ENCODE measurements at places on chromosomes 4 and X.

DNA sequence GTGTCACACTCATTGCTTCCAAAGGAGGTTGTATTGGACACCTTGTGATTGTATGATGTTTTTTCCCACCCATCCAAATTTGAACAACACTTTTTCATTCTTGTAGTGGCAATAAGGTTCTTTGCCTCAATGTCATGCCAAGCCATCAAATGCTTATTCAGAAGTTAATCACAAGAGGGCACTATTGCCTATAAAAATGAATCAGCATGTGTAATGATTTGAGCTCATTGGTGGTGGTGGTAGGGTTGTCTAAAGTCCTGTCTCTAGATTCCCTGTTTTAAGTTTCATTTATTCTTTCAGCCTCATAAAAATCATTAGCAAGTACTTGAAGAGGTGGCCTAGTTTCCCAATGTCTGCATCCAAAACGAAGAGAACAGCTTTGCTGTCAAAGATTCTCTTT is 37.0 kb downstream of the IRS4 start:
- no peak for DNase-seq

- DNase-seq = no peak
Measured at GRCh38 chrX:44935172-44935571, 62.2 kb downstream of the KDM6A start.

- no peak for DNase-seq
Measured at GRCh38 chrX:123181233-123181914, 2.7 kb upstream of the GRIA3 start.

DNA sequence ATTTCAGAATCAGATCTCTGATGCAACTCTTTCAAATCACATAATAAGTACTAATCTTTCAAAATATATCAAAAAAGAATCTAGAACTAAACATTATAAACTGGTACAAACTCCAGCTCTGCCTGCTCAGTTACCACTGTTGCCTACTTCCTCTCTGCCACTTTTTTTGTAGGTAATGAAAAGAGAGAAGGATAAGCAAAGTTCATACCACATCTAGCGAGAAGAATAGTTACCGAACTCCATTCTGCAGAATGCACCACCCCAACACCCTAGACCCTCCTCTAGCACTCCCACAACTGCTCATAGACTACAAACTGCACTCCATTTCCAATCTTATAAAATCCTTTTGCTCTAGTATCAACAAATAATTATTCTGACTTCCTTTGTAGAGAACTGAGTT is 19.7 kb upstream of the LRBA start:
- no peak for DNase-seq

- peak; percentile 90 for DNase-seq
Measured at GRCh38 chr4:138275963-138276621, 33.9 kb upstream of the SLC7A11 start.

DNA sequence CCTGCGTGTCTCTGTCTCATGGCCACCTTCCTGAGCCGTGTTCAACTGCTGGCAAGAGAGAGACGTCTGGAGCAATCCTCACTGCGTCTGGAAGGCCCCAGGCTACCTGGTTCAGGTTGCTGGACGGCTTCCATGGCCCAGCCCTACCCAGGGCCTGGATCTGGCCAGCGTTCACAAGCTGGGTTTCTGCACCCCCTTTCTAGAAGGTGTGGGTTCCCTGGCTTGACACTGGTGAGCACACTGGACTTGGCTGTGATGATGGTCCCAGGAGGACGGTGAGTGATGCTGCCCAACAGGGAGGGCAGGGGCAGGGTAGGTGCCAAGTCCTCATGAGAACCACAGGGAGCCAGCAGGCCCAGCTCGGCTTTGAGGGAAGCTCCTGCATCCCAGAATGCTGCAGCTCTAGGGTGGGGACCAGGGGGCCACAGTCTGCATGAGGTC is 63.4 kb downstream of the HTRA3 start:
- DNase-seq = no peak

Data from amniotic stem cell (primary cell).